ENCODE measurements at places on chromosomes 7 and 10.
A peak's percentile ranks its signal among the peaks of the same experiment; 100 is the strongest.

DNA sequence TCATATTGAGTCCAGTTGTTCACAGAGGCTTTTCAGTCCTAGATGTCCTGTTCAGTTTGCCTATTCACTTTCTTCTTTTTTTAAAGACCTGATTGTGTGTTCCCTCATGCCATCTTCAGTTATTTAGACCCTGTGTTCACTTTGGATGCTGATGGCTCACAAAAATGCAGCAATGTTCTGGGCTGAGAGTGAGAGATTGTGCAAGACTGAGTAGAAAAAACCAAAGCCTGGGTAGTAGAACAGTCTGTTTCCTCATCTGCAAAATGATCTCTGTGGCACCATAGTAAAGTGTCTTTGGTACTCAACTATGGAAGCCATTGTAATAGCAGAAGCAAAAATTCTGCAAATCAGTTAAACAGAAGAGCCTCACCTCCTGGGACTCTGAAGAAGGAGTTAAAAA is 43.2 kb downstream of the AKR1B1 start:
- no peak for DNase-seq

DNA sequence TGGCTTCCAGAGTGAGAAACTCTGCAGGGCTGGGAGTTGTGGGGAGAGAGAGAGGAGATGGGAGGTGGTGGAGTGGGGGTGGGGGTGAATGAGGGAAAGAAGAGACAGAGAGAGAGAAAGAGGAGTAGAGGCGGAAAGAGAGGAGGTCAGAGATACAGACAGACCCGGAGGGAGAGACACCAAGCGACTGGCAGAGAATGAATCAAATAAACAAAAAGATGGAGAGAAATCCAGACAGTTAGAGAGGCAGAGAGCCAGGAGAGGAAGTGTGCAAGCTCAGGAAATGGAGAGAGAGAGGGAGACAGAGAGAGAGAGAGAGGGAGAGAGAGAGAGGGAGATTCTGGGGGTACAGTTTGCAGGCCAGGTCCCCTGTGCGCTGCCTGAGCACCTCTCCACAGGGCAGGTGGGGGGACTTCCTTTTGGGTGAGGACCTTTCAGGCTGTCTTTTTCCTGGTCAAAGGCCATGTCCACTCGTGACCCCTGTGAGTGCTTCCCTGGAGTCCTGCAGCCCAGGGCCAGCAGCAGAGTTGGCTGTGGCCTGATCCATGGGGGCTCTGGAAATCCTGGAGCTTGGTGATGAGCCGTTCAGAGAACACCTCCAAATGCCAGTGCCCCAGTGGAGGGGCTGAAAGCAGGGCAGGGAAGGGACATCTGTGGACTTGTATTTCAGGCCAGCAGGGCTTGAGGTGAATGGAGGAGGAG is 25.0 kb upstream of the PCBD1 start:
- no peak for DNase-seq

GRCh38 chr7:123622660-123623386 is 21.2 kb downstream of the ASB15 start:
- peak; percentile 73 for DNase-seq

DNA sequence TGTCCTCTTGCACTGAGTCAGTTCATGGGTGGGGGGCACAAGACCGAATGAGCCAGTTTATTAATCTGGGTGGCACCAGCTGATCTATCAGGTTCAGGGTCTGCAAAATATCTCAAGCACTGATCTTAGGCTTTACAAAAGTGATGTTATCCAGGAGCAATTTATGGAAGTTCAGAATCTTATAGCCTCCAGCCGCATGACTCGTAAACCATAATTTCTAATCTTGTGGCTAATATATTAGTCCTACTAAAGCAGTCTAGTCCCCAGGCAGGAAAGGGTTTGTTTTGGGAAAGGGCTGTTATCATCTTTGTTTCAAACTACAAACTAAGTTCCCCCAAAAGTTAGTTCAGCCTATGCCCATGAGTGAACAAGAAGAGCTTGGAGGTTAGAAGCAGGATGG is 33.9 kb downstream of the AKR1C8 start:
- no peak for DNase-seq

DNA sequence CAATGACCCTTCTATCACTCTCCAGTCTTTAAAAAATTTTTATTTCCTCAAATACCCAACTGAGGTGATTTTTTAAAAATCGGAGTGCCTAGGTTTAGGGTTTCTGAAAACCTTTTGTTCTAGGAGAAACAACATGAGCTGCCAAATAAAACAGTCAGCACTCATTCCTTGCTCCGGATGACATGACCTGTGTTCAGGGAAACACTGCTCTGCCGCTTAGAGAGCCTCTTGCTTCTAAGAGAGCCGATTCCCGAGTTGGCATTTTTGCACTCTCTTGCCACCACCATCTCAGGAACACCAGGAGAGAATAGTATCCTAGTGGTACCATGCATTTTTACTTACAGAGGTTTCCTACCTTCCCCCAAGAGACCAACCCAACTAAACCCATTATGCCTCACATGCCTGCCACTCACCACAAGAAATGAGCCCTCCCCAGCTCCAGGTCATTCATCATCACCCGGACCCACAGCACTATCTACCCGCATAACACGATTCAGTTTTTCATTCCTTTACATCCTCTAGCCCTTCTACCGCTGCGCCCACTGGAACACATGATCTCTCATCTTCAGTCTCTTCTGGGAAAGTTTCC is 365.4 kb downstream of the THSD7A start:
- no peak for DNase-seq
